Activated T-helper 1 cell treated with Interleukin-2 at 50 U/mL for 16 hours (primary cell): ENCODE measurements at places on chromosomes 2 and 18.

DNA sequence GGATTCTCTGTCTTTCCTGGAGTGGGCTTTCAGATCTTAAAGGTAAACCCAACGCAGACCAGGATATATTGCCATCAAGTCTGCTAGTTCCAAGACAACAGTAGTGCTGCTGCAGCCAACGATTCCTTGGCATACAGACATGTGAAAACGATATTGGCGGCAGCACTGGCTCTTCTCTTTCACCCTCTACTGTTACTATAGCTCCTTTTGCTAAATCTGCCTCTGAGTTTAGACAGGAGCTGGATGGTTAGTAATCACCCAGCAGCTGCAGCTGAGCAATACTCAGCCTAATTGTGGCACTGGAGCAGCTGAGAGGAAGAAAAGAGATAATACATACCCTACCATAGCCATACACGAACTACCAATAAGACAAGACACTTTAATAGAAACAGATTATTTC is 4.0 kb downstream of the YES1 start:
- DNase-seq = no peak

GRCh38 chr2:158178646-158179045 is 77.0 kb downstream of the UPP2 start:
- no peak for DNase-seq

DNA sequence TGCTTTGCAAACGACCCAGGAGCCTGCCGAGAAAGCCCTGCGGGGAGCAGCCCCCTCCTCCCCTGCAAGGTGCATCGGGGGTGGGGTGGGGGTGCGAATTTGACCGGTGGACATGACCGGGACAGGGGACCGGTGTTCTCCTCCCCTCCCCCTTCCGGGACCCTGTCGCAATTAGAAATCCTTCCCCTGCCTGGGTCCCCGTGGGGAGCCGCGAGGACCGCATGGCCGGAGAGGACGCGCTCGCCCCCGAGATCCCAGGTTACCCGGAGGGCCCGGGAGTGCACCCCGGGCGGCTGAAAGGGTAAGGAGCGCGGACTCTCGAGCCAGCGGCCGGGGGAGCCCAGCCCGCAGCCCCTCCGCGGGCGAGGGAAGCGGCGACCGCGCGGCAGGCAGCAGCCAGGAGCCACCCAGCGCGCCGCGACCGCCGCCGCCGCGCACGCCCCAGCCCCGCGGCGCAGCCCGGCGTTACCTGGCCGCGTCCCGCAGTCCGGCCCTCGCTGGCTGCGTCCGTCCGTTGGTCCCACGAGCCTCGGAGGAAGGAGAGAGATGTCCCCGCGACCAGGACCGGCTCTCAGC is 482 bp downstream of the DLGAP1 start:
- no peak for DNase-seq

DNA sequence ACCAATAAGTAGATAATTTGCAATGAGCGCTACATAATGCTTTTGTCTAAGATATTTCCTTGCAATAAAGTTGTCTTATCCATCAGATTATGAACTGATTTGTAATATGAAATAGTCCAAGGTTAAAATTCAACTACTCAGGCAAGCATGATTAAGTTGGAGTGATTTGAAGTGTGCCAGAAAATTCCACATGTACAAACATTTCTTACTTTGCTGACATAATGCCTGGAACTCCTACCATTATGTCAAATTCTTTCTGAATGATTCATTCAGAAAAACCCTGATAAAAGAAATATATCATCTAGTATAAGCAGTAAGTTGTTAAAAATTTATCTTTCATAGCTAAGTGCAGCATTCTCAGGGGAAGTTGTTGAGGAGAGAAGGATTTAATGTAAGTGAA is 87.3 kb downstream of the CBLN2 start:
- DNase-seq = no peak

- DNase-seq = no peak
Observed at GRCh38 chr2:118632921-118633320, 214.5 kb downstream of the EN1 start.

DNA sequence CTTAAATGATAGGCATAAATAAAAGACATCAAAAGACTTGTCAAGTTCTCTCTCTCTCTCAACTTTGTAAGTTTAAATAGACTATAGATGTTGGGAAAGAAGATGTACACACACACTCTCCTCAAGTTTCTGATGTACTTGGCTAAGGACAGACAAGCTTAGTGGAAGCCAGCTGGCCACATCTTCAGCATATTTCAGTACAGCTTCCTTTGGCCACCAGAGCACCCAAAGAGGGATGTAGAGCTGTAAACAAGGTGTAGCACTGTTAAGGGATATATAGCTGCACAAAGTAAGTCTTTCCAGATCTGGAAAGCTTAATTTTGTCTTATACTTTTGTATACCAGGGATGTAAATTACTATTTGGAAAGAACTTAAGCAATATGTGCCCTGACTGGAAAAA is 64.3 kb upstream of the MSTN start:
- DNase-seq = no peak

DNA sequence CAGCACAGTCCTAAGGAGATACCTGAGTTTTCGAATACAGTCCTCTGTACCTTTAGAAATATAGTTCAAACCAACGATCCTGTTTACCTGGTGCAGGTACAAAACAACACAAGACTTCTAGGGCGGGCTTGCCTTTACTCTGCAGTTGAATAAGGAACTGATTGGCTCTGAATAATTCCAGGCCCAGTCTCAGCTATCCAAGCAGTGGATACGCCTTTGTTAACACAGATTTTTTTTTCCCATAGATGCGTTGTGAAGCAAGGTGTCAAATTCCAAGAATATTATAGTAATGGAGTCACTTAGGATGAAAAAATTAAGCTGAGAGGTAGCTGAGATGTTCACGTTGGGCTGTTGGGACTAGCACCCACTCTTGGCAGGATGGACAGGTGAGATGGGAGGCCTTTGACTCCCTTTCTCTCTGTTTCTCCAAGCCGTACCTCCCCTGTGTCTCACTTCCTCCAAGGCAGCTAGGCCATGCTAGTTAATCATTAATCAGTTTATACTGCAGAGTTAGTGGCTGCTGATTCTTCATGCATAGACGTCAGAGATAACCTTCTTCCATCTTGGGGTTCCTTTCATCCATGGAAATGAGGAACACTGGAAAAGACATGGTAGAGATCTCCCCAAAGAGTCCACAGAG is 380.8 kb upstream of the ACVR2A start:
- no peak for DNase-seq

- no peak for DNase-seq
Observed at GRCh38 chr2:7860693-7861092, 821.2 kb upstream of the ID2 start.

GRCh38 chr2:237128026-237128703 is 42.5 kb downstream of the COPS8 start:
- DNase-seq = no peak

DNA sequence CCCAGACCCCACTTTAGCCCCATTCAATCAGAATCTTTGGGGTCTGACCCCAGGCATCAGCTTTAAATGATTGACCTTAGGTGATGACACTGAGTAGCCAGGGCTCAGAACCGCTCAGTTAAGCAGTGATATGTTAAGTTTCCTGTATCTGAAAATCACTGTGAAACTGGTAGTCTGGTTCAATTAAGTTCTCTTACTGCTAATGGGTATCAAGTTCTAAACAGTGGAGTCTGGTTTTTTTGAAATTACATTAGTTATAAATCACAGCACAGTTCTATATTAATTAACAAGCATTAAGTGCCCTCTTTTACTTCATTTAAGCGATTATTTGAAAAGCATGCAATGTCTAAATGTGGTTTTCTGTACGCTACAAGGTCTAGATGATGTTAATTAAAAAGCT is 117.9 kb downstream of the HAUS1 start:
- DNase-seq = no peak

DNA sequence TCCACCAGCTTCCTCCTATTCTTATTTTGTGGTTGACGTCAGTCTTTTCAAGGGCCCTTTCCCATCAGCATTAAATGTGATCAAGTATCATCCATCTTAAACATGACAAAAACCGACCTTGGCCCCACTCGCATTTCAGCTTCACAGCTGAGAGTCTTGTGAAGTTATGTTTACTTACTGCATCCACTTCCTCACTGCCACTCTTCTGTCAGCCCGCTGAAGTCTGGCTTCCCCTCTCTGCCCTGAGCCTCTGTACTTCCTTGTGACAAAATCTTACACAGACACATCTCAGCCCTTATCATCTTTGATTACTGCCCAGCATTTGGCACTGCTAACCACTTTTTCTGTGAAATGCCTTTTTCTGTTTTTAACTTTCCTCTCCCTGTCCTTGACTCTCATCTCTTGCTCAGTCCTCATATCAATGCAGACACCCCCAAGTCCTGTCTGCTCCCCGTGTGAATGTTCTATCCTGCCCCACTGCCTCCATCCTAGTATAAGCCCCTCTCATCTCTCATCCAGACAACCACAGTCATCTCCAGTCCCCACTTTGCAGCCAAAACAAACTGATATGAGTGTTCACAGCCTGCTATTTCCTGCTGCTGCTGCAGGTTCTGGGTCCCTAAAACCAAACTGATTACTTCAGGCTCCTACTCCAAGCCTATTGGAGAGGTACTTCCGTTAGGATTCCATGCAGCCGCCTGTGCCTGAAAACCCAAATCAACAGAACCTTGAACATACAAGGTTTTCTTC is 31.4 kb downstream of the FOSL2 start:
- DNase-seq = no peak

DNA sequence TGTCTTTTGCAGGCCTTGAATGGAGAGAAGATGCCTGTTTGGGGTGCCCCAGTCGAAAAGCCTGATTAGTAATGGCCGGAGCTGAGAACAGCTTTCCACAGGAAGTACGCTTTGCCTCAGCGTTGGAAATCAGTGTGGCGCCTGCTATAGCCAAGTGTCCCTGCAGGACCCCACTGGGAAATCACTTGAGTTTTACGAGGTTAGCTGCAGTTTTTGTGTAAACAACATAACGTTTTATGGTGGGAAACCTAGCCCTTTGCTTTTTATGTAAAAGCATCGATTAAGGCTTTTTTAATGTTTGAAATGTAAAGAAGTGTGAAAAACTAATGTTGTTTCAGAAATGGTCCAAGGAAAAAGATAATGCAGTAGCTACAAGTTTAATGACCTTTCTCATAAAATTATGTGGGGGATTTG is 234.2 kb downstream of the TTC32 start:
- no peak for DNase-seq

DNA sequence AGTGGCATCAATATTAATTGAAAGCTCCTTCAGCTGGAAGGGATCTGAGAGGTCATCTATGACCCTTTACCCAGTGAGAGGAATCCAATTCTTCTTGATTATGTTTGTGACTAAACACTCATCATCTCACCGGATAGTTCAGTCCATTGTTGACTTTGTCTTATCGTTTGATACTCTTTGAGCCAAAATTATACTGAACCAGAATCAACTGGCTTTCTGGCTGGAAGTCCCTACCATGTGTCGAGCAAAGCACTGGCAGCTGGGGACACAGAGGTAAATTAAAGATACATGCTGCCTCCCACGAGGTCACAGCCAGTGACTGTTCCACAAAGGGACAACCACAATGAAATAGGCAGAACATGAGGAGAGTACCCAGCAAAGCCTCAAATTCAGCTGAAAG is 91.4 kb upstream of the FHL2 start:
- no peak for DNase-seq

DNA sequence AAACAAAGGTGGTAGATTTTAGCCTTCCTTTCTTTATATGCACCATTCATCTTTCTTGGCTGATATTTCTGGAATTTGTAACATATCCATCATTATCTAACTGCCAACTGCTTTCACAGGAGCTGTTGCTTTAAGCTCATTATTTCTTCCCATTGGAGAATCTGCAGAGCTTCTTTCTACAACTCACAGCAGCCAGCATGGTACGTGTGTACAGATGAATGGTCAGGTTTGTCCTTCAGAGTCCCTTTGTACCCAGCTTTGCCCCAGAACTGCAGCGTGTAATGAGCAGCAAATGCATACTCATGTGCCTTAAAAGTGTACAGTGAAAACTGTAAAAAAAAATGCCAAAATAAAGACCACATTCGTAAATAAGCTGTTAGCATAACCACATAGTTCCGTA is 260.9 kb downstream of the FIGN start:
- no peak for DNase-seq

DNA sequence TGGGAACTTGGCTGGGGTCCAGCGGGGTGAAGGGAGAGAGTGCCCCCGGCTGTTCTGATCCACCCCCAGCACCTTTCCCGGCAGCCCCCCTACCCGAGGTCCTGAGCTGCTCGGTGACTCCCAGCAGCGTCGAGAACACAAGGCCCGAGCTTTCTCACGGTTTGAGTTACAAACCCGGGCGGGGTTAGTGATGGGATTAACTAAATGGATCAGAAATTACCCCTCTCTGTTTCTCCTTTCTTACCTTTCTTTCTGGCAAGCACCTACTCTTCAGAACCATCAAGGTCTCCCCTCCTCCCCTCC is 139.4 kb upstream of the GPC1 start:
- DNase-seq = no peak

DNA sequence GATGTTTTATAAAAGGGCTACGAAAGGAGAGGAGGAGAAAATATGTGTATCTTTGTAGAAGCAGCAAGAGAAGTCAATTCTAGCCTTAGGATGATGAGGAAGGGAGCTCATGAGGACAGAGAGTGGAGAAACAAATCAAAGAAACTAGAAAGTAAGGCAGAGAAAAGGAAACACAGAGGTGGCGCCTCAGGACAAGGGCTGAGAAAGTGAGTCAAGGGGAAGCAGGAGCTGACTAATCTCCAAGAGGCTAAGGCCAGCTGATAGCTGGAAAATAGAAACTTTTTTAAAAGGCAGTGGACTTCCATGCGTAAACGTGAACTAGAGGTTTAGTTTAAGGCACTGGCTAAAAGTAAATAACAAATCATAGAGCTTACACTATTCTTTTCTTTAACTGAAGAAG is 173.3 kb downstream of the ANKRD44 start:
- no peak for DNase-seq

- no peak for DNase-seq
Observed at GRCh38 chr2:110980339-110981062, 140.2 kb upstream of the BCL2L11 start.
